HS-27A (cell line): ENCODE measurements at places on chromosomes 6 and 20.
A peak's percentile ranks its signal among the peaks of the same experiment; 100 is the strongest.

DNA sequence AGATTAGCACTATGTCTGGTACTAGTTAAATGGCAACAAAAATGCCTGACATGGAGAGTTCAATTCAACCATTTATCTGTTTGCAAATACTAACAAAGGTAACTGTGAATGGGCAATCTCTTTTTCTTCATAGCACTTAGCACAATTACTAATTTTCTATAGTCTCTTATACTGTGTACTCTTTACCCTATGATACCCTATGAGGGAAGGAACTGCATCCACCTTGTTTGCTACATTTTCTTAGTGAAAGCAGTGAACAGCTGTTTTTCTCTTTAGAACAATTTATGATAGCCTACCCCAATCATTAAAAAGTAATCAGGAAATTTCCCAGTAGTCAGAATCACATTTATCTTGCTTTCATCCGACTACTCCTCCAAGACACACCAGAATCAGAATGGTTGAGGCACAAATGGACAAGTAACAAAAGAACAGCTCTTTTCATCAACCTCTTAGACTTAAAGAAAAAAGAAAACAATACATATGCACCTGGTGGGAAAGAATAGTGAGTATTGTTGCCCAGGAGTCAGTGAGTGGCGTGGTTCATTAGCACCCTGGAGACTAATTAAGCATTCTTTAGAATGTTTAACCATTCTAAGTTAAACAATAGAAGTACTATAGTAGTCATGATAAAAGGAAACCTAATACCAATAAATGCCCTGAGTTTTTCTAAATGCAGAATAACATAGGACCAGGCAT is 16.7 kb downstream of the ZNF292 start:
- DNase-seq, result no peak

- no peak for DNase-seq
Observed at GRCh38 chr20:38250609-38251008, 9.9 kb downstream of the KIAA1755 start.

DNA sequence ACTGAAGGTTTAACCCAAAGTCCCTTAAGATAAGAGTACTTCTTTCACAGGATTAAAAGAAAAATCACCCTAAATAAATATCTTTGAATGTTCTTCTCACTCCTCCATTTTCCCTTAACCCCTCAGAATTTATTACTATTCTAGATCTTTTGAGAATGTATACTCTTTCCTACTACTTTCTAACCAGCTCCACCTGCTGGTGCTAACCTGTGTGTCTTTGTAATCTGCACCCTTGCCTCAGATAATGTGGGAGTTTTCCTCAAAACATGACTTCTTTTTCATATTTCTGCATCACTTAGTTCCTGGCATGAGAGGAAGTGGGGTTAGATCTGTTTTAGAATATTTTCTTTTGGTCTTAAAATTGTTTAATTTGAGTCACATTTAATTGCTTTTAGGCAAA is 394.2 kb downstream of the BMP2 start:
- DNase-seq, result no peak

DNA sequence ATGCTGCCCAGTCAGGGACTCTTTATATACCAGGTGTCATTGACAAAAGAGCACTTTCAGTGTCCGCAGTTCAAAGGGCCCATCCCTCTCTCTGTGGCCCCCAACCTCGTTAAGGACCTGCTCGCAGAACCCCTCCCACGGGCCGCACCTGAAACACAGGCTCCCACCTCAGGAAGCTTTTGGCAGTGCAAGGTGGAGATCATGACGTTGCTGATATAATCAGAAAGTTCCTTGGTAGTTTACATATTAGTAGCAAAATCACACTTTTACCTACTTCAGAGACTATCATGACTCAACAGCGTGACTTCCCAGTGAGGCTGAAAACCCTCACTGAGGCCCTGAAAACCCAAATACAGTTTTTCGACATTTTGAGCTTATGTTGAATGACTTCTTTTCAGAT is 4.1 kb downstream of the TTLL2 start:
- DNase-seq, result no peak

DNA sequence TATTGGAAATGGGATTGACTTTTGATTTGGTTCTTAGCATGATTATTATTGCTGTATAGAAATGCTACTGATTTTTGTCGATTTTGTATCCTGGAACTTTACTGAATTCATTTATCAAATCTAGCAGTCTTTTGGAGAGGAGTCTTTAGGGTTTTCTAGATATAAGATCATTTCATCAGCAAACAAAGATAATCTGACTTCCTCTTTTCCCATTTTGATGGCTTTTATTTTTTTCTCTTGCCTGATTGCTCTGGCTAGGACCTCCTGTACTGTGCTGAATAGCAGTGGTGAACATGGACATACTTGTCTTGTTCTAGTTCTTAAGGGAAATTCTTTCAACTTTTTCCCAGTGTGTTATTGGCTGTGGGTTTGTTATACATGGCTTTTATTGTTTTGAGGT is 64.6 kb downstream of the ZC2HC1B start:
- DNase-seq, result no peak

GRCh38 chr6:17156966-17157365 is 55.1 kb downstream of the STMND1 start:
- no peak for DNase-seq

- no peak for DNase-seq
Observed at GRCh38 chr6:13695252-13695651, 16.4 kb downstream of the RANBP9 start.

DNA sequence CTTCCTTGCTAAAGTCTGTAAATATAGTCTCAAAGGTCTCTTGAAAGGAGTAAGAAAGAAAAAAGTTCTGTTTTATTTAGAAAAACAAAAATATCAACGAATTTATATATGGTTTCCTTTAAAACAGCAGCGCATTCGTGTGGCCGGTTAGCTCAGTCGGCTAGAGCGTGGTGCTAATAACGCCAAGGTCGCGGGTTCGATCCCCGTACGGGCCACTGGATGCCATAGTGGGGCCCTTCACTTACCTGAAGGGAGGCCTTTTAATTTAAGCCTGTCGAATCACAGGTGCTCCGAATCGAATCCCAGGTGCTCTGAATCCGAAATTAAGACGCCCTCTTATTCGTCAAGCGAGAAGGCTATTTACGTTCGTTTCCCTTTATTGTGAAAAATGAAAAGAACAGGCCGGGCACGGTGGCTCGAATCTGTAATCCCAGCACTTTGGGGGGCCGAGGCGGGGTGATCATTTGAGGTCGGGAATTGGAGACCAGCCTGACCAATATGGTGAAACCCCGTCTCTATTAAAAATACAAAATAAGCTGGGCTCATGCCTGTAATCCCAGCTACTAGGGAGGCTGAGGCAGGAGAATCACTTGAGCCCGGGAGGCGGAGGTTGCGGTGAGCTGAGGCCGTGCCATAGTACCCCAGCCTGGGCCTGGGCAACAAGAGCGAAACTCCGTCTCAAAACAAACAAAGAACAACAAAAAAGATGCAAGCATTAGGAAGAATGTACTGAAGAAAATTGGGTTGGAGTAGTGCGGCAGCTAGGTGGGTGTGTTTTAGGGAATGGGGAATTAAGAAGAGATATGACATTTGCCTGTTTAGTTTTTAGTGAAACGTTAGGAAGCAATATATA is 195.8 kb upstream of the ZNF184 start:
- peak; percentile 70 for DNase-seq

DNA sequence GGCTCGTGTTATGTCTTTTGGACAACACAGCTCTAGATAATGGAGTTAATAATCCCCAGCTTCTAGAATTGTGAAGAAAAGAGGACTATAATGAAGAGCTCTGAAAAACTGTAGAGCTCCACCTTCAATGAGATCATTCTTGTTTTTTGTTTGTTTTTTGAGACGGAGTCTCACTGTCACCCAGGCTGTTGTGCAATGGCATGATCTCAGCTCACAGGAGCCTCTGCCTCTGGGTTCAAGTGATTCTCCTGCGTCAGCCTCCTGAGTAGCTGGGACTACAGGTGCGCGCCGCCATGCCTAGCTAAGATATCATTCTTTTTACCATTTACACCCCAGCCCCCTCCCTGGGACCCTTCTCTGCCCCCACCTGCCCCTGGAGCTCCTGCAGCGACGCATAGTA is 36.6 kb downstream of the ERGIC3 start:
- DNase-seq, result no peak

GRCh38 chr6:92714346-92714745 is 705.0 kb downstream of the EPHA7 start:
- DNase-seq, result no peak

DNA sequence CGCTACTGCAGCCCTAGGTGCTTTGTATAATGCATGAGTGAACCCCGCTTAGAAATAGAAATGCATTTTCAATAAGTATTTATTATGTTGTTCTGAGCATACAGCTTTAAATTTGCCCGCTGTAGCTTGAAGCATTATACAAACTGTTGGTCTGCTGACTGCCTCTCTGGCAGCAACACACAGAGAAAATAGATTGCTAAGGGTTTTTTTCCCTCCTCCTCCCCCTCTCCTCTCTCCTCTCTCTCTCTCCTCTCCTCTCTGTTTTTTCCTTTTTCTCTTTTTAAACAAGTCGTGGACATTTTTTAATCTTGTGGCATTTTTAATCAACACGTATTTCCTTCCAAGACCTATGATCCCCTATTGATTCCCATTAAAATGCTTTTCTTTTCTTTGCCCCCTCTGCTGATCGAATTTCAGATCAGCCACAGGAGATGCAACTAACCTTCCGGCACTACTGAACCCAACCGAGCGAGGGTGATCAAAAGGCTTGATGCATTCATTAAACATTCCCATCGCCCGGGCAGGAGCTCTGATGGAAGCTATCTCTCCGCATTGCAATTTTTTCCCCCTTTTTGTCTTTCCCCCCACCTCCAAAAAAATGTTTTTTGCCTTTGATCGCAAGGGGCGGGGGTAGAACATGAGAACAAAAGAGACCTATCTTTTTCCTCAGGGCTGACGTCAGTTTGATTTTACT is 90.7 kb upstream of the ARID1B start:
- peak; percentile 35 for DNase-seq

GRCh38 chr6:87099472-87099871 is 4.6 kb upstream of the CGA start:
- no peak for DNase-seq

DNA sequence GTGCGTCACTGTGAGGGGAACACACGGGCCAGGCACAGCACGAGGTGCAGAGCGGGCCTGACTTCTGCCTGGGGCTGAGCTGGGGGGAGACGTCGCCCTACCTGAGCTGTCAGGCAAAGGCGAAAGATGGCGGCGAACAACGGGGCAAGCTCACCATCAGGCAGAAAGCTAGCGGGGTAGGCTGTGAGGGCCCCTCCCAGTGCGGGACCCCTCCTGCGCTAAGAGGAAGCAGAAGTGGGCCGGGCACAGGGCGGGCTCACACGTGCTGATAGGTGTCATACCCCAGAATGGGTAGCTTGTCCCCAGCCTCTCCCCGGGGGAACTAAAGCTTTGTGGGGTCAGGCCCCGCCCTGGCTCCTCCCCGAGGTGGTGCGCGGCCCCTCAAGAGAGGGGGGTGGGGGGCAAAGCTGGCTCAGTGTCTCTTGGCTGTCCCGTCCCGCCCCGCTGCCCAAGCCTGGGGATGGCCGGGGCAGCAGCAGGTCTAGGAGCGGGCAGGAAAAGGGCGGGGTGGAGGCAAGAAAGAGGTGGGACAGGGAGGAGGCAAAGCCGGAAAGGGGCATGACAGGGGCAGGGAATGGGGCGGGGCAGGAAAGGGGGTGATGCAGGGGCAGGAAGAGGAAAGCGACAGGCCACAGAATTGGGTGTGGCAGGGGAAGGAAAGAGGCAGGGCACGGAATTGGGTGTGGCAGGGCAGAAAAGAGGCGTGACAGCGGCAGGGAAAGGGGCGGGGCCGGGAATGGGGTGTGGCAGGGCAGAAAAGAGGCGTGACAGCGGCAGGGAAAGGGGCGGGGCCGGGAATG is 14.7 kb downstream of the UCKL1 start:
- no peak for DNase-seq

GRCh38 chr6:71388068-71388744 is 99.6 kb downstream of the OGFRL1 start:
- no peak for DNase-seq

DNA sequence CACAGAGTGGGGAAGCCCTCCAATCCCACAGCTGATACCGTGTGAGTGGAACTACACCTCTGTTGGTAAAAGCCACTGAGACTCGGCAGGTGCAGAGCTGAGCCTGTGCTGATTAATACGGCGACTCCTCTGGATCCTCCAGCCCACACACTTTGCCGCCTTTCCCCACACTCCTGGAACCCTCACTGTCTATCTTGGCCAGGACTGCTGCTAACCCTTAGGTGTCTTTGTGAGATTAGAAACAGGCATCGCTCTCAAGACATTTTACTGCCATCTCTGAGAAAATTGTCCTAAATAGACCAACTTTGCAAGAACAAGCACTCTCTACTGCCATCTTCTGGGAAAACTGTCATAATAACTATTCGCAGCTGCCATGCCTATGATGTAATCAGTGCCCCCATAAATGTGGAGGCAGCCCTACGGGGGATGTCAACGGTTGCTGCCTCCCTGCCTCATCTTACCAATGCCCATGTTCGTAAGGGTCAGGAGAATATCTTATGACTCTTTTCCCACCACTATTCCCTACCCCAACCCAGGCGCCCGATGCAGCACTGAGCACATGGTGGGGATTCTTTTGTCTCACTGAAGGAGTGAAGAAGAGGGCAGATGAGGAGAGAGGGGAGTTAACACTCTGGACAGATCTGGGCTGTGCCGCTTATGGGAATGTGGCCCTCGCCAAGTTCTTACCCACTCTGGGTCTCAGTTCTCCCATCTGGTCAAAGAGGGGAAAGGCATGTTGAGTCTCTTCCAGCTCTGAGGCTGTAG is 26.1 kb upstream of the KCNB1 start:
- DNase-seq, result peak; percentile 14

- no peak for DNase-seq
Observed at GRCh38 chr20:57891014-57891413, 181.2 kb upstream of the PMEPA1 start.

GRCh38 chr6:165847407-165848085 is 184.5 kb upstream of the PDE10A start:
- DNase-seq, result no peak

DNA sequence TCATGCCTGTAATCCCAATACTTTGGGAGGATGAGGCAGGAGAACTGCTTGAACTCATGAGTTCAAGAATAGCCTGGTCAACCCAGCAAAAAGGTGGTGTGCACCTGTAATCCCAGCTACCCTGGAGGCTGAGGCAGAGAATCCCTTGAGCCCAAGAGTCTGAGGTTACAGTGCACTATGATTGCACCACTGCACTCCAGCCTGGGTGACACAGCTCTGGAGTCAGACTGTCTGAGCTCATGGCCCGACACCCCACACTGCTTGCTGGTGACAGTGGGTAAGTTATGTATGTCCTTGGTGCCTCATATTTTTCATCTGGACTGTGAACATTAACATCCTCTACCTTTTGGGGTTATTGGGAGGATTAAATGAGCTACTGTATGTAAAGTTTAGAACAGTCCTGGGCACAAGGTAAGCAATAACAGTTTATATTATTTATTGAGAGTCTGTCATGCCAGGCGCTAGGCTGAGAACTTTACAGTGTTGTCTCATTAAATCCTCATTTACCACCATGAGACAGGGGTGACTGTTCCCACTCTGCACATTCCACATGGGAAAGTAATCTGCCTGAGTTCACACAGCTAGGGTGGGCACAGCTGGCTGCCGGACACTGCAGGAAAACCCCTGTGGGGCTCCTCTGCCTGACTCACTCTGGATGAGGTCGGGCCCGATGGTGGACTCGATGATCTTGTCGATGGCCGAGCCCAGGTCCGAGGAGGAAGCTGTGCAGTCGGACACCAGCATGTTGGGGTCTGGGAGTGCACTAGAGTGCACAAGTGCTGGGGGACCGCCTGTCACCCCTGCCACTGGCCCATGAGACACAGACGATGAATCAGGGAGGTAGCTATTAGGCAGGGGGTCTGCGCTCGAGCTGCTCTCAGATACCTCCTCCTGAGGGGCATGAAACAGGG is 2.9 kb downstream of the ZNF335 start:
- no peak for DNase-seq
